ENCODE measurements at places on chromosomes 2 and 18. TPM values are rescaled to one million over a fixed set of nuclear protein-coding genes. Genes with fewer than 3 reads are reported as not detected.

- DNase-seq, result no peak
Observed at GRCh38 chr2:139605668-139606067, 825.5 kb upstream of the NXPH2 start.

DNA sequence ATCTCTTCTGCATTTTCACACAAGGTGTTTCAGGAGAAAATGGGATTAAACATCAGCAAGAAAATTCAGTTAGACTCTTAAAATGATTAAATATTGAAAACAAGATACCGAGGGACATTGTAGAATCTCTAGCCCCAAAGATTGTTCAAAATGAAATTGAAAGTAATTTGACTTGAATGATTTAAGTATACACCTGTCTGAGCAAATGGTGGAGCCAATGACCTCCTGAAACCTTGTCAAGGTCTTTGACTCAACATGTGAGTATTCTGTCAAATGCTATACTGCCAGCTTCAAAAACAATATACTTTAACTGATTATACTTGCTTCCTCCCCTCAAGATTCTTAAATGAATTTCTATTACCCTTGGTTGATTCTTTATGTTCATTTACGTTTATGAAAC is 411.0 kb downstream of the DCC start:
- DNase-seq, result no peak

DNA sequence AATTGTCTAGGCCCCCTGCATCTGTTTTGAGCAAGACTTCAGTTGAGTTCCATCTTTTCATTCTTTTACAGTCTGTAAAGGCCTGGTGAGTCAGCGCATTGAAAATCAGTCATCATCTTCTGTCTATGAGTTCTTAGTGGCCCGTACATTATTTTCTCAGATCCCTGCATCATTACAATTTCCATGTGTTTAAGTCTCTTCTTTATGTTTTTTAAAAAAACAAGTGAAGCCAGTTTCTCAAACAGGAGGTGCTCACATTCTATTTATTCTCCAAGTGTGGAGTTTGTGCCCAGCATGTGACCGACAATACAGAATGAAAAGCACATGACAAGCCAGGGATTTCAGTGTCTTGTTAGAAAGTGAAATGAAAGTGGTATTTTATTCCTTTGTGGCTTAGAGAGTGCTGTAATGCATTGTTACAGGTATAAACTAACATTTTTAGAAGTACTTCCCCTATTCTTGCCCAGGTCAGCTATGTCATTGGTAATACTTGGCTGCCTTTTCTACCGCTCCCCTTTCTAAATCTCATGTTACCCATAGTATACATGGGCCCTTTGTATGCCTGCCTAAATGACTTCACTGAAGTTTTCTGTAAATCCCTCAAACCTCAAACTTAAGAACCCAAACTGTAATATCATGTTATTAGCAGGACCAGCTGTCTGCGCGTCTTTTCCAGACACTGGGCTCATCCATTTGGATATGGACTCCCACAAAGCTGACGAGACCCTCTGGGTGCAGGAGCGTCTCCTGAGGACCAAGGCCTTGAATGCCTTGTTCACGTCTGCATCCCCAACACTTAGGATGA is 67.6 kb downstream of the FEZ2 start:
- DNase-seq, result no peak

DNA sequence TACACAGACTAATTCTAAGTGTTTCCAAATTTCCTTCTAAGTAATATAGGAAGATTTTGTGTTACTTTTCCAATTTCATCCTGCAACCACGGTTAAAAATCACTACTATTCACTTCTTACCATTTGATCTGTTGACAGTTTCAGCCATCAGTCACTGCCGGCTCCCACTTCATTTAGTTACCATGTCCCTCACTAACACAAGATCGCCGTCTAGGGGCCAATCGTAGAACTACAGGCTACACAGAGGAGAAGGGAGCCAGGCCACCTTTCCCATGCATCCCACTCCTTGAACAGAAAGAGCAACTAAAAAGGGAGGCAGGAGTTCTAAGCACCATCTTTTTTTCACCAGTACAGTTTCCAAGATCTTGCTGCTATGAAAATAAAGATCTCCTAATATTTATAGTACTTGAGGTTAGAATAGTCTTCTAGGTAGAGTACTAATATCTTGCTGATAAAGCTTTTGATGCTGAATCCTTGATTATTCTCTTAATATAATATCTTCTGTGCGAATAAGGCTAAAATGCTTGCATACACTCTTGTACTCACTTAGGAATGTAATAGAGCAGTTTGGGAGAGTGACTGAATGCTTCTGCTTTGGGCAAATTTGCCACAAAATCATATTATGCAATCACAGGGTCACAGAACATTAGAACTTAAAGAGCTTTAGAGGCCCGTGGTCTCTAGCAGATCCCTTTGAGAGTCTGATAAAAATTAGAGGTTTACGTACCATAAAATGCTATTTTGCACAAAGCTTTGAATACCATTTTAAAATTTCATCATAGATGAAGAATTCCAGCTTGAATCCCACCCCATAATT is 39.5 kb upstream of the CYP1B1 start:
- peak; percentile 79 for DNase-seq

Gene ME2
- 49.7 TPM for total RNA-seq

Gene MYL12B
- 266 TPM for total RNA-seq

DNA sequence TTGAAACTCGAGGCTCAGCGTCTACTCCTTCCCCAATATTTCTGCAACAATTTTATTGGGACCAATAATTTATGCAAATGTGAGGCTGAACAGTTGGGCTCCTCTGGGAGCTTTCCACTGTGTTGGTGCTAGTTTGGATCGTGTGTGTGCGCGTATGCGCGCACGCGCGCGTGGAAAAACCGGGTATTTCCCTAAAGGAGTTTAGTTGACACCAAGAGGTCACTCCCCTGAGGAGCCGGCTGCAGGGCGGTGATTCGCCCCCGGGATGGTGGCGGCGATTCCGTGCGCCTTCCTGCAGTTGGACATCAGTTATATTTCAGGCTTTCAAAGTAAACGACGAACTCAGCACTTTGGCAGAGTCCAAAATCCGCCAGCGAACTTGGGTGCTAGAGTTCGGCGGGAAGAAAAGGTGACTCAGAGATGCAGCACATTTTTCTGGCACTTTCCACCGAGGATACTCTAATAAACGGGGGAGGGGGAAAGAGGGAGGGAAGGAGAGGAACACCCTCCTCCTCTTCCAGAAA is 186.5 kb upstream of the FANCL start:
- DNase-seq, result peak; percentile 29

Gene PDE6D
- total RNA-seq, result 31.0 TPM

Gene ARHGAP15
- 0.88 TPM for total RNA-seq

Gene DAPL1
- total RNA-seq, result not detected

DNA sequence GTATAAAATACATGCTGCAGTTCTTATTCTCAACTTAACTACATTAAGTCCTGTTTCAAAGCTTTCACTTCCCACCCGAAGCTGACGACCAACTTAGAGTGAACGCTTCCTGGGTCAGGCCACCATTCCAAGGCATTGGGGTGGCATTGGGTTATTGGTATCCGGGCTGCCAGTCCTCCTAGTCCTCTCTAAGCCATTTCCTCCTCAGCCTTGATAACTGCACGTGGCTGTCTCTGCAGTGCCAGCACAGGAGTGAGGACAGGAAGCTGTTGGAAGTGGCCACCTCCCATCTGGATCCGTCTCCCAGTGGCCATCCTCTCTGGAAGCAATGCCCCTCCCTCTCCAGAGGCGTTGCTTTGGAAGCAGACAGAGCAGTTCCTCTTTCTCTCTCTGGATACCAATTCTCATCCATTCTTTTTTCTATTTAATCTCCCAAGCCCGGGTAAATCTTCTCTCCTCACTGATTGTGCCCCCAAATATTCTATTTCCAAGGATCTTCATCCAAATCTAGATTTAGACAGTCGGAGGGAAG is 354.7 kb downstream of the EIPR1 start:
- DNase-seq, result no peak

GRCh38 chr2:146457221-146457620 is 1387.6 kb upstream of the ACVR2A start:
- no peak for DNase-seq

DNA sequence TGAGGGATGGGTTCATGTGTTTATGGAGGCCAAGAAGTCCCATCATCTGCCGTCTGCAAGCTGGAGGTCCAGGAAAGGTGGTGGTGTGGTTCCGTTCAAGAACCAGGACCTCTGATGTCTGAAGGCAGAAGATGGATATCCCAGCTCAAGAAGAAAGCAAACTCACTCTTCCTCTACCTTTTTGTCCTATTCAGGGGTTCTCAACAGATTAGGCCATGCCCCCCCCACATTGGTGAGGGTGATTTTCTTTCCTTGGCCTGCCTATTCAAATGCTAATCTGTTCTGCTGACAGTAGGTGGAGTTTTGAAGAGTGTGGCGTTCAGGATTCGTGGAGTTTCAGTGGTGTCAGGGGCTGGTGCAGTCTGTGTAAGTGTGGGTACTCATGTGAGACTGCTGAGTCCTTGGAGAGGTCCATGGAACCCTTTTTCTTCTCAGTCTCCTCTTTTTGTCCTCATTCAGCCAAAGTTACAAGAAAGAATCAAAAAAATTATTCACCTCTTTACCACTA is 5.9 kb downstream of the MSL3B start:
- no peak for DNase-seq

Gene GREB1
- 20.3 TPM for total RNA-seq

GRCh38 chr2:184498936-184499335 is 99.4 kb upstream of the ZNF804A start:
- DNase-seq, result no peak

Gene ATP6V1B1
- 3.7 TPM for total RNA-seq

- DNase-seq, result no peak
Observed at GRCh38 chr2:12008425-12009061, 262.1 kb downstream of the LPIN1 start.

Gene MYO5B
- 0.29 TPM for total RNA-seq

Gene MSTN
- total RNA-seq, result 1.9 TPM

GRCh38 chr2:176063958-176064357 is 19.8 kb downstream of the EVX2 start:
- DNase-seq, result no peak

Gene NYAP2
- not detected for total RNA-seq

DNA sequence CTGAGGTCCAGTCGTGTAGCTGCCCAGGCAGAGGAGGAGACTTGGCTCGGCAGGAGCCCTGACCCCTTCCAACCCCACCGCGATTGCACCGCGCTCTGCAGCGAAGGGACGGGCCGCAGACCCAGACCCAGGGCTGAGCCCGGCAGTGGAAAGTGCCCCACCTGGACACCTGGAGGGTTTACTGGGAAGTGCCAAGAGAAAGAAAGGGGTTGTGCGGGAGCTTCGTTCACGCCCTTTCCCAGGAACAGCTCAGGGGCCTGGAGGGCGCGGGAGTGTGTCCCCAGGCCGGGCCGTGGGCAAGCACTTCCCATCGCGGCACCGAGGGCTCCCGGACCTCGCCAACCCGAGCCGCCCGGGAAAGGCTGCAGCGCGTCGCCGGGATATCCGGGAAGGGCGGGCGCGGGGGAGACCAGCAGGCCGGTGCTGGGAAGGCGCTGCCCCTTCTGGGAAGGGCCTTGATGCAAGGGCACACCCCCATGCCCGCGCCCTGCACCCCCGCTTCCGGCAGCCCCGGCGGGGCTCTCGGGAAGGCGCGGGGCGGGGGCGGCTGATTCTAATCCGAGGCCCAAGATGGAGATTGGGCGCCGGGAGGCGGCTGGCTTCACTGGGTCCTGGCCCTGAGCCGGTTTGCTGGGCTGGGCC is 36.1 kb upstream of the MRPL33 start:
- peak; percentile 78 for DNase-seq

- DNase-seq, result no peak
Observed at GRCh38 chr2:69985688-69986087, 24.3 kb upstream of the ASPRV1 start.

GRCh38 chr2:24123195-24123921 is at the start of the genes FAM228B and PFN4:
Gene FAM228B, plus strand, starts transcription at chr2:24123469. Its CDS starts 893 bp downstream, at chr2:24124362.
Gene PFN4, minus strand, starts transcription at chr2:24123334. Its CDS starts 799 bp downstream, at chr2:24122535.
- DNase-seq, result peak; percentile 87

Gene CREG2
- 0.28 TPM for total RNA-seq

Gene GPR45
- not detected for total RNA-seq

Gene SMYD5
- 16.9 TPM for total RNA-seq

GRCh38 chr2:231380307-231380706 is 15.2 kb upstream of the B3GNT7 start:
- no peak for DNase-seq

Gene TMEM247
- total RNA-seq, result not detected

Gene SMCHD1
- 58.4 TPM for total RNA-seq

Gene ACADL
- total RNA-seq, result 12.6 TPM

Gene SNTG2
- 18.2 TPM for total RNA-seq

Gene IL1F10
- total RNA-seq, result not detected

GRCh38 chr2:39603436-39603835 is 62.3 kb upstream of the TMEM178A start:
- DNase-seq, result no peak

DNA sequence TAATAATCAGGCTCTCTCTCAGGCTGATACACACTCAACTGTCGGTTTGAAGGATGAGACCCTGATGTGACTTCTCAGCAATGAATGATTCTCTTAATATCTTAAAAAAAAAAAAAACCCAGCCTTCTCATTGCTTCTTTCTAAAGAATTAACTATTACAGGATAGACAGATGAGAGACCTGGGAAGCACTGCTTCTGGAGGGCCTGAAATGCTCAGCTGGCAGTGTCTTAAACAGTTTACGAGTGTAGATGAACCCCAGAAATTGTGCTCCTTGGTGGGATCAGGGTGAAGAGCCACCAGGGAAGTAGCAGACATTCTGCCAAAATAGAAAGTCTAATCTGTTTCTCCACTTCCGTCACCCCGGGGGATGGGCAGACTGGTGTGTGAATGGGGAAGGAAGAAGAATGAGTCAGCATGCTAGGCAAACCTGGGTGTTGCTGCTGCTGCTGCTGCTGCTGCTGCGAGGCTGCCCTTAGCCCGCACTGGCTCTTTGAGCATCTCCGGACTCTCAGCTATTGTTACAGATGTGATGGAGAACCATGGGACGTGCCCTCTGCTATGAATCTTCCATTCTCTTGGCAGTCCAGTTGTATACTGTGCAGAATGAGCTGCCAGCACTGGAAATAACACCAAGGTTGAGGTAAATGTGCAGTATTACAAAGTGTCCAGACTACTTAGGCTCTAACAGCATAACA is 158.4 kb downstream of the SETBP1 start:
- peak; percentile 58 for DNase-seq

Gene CIB4
- not detected for total RNA-seq

- DNase-seq, result no peak
Observed at GRCh38 chr2:161165811-161166210, 5.6 kb downstream of the TANK start.

GRCh38 chr2:121200419-121201315 is 84.3 kb downstream of the TFCP2L1 start:
- DNase-seq, result no peak

Gene MGAT4A
- total RNA-seq, result 25.9 TPM

DNA sequence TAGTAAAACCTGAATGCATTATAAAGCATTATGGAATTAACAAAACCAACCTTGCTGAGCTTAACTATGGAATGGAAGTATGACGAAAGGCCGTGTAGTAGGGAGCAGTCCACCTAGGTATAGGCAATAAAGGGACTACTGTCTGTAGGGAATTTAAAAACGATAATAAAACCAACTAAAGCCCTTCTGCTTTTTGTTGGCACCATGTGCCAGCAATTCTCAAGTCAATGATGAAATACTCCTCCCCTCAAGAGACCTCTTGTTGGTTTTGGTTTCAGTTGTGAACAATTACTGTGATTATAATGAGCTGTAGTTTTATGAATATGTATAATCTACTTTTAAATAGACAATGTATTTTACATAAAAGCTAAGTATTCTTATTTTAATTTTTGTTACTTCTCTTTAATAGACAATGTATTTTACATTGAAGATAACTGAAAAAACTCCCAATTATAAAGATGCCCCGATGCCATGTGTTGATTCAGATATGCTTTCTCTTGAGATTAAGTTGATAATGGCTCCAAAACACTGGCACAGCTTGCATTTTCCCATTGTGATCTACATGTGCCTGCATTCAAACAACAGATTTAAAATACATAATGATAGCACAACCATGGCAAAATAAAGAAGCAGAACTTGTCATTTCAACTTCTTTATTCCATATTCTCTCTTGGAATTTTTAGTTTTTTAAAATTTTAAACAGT is 55.5 kb upstream of the ZDBF2 start:
- DNase-seq, result no peak
